ENCODE measurements at places on chromosomes 12 and 14.

DNA sequence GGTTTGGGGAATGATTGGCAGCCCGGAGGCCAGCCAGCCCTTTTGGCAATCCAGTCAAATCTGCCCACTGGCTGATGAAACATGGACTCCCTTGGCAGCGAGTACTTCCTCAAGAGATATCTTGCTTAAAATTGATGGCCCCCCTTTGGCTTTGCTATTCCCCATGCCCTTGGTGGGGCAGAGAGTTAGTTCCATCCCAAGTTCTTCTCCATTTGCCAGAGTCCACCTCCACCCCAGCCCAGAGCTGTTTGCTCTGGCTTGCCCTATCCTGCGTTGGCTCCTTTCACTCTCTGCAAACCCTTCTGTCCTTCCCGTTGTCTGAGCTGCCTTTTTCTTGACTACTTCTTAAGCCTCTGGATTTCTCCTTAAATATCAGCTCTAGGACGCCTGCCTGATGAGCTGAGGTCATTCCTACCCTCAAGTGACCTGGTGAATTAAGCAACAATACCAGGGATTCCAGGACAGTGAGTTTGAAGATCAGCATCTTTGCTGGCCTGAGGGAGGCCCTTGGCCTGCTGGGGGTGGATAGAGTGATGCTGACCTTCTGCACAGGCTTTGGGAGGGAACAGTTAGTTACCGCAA lies 212.0 kb downstream of the CACNA1C start:
- DNase-seq: peak; percentile 57

- DNase-seq: no peak
These were observed 923.3 kb downstream of the AACS start for GRCh38 chr12:125988545-125988944.

DNA sequence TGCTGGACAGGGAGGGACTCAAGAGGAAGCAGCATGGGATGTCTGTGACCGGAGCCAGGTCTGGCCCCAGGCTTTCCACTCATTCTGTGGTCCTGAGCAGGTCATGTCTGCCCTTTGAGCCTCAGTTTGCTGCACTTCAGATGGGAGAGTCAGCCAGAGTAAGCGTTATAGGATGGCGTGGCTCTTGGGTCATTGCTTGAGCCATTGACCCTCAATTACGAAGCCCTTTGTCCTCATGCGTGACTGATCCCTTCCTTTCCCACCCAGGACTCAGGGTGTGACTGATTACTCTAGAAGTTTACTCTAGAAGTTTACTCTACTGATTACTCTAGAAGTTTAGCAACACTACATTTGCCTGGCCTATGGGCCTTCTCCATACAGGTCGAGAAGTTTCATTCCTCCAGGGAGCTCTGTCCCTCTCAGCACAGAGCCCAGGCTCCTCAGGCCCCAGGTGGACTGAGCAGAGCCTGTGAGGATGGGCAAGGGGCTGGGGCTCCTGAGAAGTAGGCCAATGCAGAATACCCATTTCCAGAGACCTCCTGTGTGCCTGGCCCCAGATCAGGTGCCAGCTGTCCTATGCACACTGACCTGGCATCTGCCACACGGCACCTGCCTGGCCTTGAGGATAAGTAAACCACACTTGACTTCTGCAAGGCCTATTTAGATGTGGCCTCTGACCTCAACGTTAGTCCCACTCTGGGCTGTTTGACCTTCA lies 7.6 kb upstream of the IFI27 start:
- DNase-seq: no peak

- no peak for DNase-seq
These were observed 3.9 kb upstream of the LHX5 start for GRCh38 chr12:113475451-113476175.

DNA sequence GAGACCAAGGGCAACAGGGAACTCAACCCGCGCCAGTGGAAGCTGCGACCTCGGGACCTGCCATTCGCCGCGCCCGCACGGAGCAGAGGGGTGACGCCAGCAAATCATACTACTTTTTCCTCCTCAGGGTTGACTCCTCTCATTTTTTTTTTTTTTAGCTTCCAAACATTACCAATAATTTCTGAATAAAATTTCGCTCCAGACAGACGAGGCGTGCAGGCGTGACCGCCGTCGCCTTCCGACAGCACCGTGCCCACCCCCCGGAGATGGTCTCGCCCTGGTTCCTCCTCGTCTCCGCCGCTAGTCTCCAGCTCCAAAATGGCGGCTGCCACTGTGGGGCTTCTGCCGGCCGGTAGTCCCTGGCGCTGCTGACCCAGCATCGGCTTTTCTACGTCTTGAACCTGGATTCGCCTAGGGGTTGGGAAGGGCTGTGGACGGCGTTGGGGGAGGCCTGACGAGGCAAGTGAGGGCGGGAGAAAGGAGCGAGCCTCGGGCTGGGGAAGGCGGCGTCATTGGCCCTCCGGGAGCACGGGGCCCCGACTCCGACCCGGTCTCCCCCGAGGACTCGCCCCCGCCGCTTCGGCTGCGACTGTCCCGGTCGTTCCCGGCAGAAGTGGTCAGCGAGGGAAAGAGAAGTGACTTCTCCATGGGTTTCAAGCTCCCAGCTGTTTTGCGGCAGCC lies at the start of the genes CPSF2 and NDUFB1:
TSS of gene CPSF2 (plus strand) at position 300 of the 681 bp plus-strand sequence. CDS start 9,016 bp downstream, outside the sequence.
TSS of gene NDUFB1 (minus strand) at position 37 of the 681 bp plus-strand sequence. CDS start 4,069 bp downstream, outside the sequence.
- peak; percentile 89 for DNase-seq

- DNase-seq: no peak
These were observed 6.6 kb downstream of the DCD start for GRCh38 chr12:54641554-54641953.

DNA sequence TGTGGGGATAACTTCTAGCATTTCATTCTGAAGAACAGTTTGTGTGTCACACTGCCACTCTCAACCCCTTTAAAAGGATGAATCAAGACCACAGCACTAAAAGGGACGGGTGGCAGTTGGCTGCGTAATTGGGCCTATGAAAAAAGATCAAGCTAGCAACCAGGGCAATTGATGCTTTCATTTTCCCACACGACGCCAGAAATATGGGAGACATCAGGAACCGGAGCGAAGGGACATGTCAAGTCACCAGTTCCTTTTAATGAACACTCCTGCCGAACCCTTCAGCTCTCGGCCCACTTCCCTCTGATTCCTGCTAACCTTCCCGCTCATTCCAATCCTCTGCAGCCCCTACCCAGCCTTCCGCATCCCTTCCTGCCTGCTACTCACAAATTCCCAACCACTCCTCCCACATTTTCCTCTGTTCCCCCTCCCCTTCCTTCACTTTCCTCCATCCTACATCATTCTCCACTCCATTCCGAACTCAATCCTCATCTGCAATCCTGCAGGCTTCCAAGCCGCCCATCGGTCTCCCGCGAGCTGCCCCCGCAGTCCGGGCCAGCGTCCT lies 753 bp downstream of the CSRNP2 start:
- peak; percentile 55 for DNase-seq

GRCh38 chr12:46549527-46550265 lies 177.1 kb upstream of the SLC38A2 start:
- peak; percentile 85 for DNase-seq

- no peak for DNase-seq
These were observed 1.9 kb downstream of the PCNX4 start for GRCh38 chr14:60093606-60094005.

GRCh38 chr12:67355428-67356379 lies 86.5 kb downstream of the CAND1 start:
- DNase-seq: peak; percentile 57

- peak; percentile 97 for DNase-seq
These were observed 32.2 kb upstream of the GNG2 start for GRCh38 chr14:51828017-51828797.

DNA sequence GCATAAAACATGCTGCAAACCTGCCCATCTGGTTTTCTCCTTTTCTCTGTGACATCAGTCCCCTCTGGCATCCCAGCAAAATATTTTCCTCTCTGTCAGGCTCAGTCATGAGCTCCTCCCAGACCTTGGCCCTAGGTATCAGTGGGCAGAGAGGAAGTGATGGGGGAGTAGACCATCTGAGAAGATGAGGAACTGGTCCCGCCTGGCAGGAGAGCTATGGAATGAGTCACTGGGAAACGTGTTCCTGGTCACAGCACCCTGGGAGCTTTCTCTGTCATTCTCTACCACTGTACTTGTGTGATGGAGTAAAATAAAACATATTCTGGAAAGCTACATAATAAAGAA lies 5.0 kb upstream of the SRSF9 start:
- DNase-seq: peak; percentile 89

DNA sequence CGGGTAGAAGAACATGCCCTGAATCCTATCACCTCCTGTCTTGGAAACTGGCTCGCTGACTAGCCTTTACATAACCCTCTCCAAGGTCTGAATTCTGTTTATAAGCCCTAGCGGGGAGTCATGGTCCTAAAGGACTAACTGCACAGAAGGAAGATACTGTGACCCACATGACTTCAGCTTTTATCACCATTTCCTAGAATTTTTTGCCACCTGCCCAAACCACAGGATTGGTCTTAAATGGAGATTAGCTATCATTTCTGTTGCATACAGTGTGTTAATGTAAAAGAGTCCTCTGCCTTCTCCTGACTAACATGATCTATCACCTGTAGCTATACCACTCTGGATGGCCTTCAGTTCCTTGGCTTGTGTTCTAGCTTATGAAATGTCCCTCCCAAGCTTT lies 319.2 kb downstream of the DUSP6 start:
- no peak for DNase-seq

DNA sequence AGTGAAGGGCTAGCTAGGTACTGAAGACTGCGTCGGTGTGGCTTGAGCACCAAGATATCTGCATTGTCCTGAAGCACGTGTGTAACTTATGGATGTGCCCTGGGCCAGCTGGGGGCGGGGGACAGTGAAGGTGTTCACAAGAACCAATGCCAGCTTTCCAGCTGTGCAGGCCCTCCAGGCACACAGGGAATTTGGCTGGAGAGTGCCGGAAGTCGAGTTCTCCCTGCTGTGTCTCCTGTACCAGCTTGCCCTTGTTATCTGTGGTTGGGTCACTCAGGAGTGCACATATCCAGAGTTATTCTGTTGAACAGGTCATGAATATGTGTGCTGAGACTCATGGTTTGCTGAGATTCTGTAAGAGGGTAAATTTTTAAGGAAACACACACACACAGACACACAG lies 75.9 kb upstream of the CRY1 start:
- DNase-seq: no peak

- no peak for DNase-seq
These were observed 53.5 kb downstream of the RAB35 start for GRCh38 chr12:120062976-120063579.

DNA sequence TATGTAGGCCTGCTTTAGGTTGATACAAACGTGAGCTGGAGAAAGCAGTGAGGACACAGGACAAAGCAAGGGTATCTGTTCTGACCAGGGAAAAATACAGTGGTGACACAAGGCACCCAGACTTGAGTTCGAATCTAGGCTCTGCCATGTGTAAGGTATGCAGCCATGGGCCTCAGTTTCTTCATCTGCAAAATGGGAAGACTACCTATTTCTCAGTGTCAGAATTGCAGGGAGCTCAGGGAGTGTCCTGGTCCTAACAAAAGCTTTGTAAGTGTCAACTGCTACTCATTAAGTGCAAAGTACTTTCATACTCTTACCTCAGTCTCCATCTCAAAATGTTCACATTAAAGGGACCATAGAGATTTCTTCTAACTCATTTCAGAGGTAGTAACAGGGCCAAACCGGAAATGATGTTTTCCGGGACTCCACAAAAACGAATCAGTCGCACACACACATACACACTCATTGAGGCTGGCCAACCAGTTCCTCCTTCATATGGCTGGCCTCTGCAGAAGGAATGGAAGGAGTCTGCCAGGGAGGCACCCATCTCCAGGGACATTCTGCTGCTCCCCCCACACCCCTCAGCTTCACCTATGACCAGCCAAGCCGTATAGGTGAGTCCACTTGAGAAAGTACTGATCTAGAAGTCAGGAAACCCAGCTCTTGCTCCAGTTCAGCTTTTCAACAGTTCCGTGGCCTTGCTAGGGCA lies 7.8 kb downstream of the CTDSP2 start:
- DNase-seq: no peak

GRCh38 chr12:50387487-50387886 lies 8.9 kb downstream of the FAM186A start:
- DNase-seq: no peak

DNA sequence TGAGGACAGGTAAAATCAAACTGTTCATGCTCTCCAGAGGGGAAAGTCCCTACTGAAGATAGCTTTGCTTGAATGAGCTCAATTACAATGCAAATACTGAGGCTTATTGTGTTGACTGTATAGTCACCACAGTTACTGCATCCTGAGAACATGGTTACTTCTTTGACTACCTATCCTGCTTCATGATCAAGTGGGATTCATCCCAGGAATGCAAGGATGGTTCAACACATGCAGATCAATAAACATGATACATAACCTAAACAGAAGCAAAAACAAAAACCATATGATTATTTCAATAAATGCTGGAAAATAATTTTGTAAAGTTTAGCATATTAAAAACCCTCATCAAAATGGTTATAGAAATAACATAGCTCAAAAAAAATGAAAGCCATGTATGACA lies 32.9 kb upstream of the P2RX7 start:
- no peak for DNase-seq
